Activated CD8-positive, alpha-beta memory T cell treated with anti-CD3 and anti-CD28 coated beads, Interleukin-2, amount 50 U/mL, for 4 hours (primary cell): ENCODE measurements at places on chromosomes 5 and 9.

GRCh38 chr9:4416467-4416866, 73.8 kb upstream of the SLC1A1 start:
- DNase-seq, result no peak

- no peak for DNase-seq
These were observed 810.3 kb upstream of the ACO1 start for GRCh38 chr9:31574006-31574765.

DNA sequence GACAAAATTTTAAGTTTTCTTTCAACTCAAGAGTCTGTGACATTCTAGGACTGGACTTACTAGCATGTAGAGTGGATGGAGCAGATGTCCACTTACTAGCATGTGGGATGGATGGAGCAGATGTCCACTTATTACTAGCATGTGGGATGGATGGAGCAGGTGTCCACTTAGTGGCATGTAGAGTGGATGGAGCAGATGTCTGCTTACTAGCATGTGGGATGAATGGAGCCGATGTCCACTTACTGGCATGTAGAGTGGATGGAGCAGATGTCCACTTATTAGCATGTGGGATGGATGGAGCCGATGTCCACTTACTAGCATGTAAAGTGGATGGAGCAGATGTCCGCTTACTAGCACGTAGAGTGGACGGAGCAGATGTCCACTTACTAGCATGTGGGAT, 2.4 kb downstream of the SLC36A1 start:
- DNase-seq, result no peak

DNA sequence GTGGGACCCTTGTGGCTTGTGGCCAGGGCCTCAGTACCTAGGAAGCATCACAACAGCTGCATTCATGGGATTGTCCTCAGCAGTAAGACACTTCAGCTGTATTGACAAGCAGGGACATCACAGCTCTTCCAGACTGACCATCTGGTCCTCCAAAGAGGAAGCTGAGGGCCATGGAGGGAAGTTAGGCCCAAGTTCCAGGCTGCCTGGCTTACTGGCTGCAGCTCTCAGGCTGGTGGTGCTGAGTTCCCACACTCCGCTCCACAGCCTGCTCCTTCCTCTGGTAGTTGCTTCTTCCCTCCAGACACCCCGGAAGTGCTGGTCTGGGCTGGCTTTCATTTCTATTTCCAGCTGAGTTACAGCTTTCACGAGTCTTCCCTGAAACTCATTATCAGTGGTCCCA, 5.7 kb upstream of the STING1 start:
- DNase-seq, result no peak

GRCh38 chr5:2335733-2336515, 415.6 kb downstream of the IRX2 start:
- DNase-seq, result no peak

DNA sequence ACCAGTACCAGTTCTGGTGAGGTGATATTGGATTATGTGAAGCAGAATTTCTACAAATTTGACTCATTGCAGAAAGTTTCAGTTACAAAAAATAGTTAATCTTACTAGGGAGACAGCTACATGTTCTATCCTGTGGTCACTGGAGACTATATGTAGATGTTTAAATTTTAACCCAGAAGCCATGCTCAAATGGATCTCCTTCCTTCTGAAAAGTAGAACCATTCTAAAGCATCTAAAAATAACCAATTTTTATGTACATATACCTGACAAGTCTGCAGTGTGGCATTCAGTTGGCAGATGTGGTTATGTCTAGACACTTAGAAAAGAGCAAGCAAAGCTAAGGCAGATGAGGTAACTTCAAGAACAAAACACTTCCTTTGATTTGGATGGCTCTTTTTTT, 65.5 kb upstream of the POU4F3 start:
- DNase-seq, result no peak

- DNase-seq, result no peak
These were observed 11.2 kb upstream of the CCDC152 start for GRCh38 chr5:42745426-42745825.

- DNase-seq, result no peak
These were observed 1609.2 kb upstream of the ACO1 start for GRCh38 chr9:30775236-30775635.

GRCh38 chr9:91197232-91198181, 164.2 kb downstream of the AUH start:
- no peak for DNase-seq

DNA sequence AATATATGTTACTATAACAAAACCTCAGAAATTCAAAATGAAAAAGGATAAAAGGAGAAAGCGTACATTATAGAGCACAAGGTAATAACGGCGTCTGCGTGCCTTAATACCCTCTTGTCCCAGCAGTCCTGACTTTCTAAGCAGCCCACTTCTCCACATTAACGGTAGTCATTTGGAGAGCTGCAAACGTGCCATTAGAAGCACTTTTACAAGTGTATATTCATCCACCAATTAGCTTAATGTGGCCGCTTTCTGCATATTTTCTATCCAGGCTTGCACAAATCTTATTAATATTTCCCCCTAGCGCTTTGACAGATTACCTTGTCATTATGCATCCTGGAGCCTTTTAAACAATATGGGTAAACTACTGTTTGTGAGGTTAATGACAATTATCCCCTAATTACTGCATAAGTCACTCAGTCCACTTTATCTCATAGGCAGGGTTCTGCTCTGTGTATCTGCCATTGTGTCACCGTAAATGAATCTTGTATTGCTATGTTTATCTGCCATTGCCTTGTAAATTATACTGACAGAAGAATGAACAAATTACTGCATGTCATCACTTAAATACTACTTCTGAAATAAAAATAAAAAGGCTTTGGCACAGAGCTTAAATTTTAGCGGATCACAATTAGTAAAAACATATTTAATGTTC, 421.3 kb downstream of the BNC2 start:
- DNase-seq, result no peak

GRCh38 chr5:124628721-124629596, 117.5 kb downstream of the ZNF608 start:
- DNase-seq, result no peak

- no peak for DNase-seq
These were observed 217.5 kb upstream of the S1PR3 start for GRCh38 chr9:88773627-88774244.

DNA sequence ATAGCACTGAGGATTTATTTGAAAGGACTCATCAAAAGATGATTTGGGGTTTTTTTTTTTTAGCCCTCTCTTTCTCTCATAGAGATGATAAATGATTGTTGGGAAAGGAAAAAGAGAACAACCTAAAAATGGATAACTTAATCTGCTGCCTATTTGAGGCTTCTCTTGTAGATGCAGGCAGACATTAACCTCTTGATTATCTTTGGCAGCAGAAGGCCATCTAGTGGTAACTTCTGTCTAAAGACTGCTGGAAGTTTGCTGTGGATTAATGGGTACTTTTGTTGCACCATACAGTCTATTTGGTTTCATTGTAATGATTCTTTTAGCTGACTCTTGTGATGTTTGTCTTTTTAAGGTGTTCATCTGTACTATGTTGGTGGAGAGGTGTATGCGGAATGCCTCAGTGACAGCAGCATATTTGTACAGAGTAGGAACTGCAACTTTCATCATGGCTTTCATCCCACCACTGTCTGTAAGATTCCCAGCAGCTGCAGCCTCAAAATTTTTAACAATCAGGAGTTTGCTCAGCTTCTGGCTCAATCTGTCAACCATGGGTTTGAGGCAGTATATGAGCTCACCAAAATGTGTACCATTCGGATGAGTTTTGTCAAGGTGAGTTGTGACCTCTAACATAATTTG, 18.8 kb downstream of the SMIM32 start:
- no peak for DNase-seq

GRCh38 chr9:132283863-132284262, 70.9 kb downstream of the SETX start:
- DNase-seq, result no peak

- no peak for DNase-seq
These were observed 94.3 kb upstream of the STK32A start for GRCh38 chr5:147140558-147140957.

DNA sequence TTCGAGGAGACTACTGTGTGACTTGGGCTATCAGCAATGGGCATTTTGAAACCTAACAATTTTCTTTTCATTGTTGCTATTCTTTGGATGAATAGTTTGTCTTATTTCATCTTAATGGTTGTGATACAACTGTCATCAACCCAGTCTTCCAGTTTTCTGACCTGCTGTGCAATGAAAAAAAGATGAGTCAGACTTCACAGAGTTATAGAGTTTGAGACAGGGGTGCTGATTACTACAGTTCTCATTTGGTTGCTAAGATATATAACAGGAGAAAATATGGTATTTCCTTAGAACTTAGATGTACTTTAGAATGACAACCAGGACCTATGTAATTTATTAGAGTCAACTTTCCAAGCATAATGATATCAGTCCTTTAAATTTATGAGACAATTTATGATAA, 564.4 kb upstream of the NUDT12 start:
- no peak for DNase-seq

DNA sequence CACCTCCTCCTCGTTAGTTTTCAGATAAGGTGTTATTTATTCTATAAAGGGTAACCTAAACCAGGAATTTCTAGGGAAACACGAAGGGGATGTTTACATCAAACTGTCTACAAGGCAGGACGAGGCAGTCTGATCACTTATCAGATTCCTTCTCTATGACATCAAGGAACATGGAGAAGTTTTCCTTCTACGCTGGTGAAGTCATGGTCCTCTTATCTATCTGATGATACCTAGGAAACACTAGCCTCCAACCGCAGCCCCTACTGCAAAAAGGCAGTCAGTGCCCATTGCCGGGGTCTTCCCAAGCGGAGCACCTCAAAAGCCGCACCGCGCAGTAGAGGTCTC, 1.5 kb downstream of the MPDZ start:
- no peak for DNase-seq

- DNase-seq, result no peak
These were observed 9.4 kb downstream of the CD180 start for GRCh38 chr5:67187006-67187715.

DNA sequence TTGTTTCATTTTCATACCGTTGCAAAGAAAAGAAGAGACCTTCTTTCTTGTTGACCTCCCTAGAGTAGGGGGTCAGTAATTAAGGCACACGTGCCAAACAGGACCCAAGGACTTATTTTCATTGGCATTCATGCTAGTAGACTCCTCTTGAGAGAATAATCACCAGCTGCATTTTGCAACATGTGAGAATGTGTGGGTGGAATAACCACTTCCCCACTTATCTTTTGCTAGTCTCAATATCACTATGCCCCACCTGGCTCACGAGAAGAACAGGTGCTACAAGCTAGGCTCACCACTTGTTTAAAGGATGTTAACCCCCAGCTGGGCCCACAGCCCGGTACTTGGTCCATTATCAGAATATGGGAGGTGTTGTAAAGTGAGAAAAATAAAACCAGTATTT, 460.7 kb upstream of the MEF2C start:
- no peak for DNase-seq

DNA sequence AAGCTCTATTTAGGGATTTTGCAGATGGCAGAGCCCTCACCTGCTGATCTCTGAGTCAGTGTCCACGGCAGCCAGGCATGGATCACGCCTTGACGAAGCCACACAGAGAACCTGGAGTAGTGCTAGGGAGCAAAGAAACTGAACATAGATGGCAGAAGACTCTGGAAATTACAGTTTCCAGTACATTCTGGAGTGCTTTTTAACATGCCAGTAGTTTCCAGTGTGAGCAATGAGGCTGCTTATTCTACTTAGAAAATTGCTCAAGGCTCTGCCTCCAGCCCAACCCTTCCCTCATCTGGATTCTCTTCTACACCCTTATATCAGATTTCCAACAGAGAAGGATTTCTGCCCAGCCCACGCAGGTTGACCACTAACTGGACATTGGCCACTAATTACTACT, 203.3 kb downstream of the ADAMTS12 start:
- DNase-seq, result no peak

DNA sequence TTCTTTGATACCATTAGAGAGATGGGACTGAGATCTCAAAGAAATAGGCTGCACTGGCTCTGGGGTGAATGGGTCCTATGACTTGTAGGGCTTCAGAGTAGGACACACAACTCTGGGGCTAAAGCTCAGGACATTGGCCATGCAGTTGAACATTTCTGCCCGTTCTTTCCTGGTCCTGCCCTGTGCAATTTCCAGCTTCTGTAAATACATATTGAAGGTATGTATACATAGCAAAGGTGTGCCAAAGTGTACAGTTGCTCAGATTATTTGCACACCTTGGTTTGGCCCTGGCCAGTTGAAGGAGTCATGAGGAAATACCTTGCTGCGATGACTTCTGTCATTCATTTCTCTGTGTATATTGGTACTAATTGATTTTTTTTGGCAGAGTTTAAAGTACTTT, 52.8 kb upstream of the TAF11L2 start:
- no peak for DNase-seq
